Natural killer cell treated with Interleukin-12 subunit alpha and Interleukin-12 subunit beta and Interleukin-15 and Interleukin-18, amount 100 ng/mL, for 72 hours (primary cell): ENCODE measurements at places on chromosomes 7 and 10. TPM values are rescaled to one million over a fixed set of nuclear protein-coding genes. Genes with fewer than 3 reads are reported as not detected.

GPR141 gene
- not detected for total RNA-seq

PDE1C gene
- total RNA-seq: 0.12 TPM

TMEM140 gene
- total RNA-seq: 10.2 TPM

CC2D2B gene
- total RNA-seq: 0.57 TPM

RPEL1 gene
- total RNA-seq: not detected
